ENCODE measurements at places on chromosomes 3 and 15.

DNA sequence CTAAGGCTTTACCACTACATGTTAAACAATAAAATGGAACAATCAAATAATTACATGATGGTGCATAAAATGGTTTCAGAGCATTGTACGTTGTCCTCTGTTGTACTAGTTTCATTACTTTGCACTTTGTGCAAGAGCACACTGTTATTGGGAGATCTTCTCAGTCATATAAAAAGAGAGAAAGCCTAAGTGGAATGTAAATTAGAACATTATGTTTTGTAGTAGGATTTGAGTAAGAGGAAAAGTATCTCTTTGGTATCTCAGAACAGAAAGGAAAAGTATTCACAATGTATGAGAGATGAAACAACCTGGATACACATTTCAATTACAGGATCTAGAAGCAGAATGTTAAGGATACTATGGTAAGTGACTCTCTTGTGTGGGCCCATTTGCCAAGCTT is 26.9 kb upstream of the PLSCR2 start:
- no peak for DNase-seq

GRCh38 chr3:149180057-149180573 is 41.5 kb downstream of the CP start:
- peak; percentile 100 for DNase-seq

GRCh38 chr3:44509393-44509921 is 32.0 kb upstream of the ZNF445 start:
- peak; percentile 6 for DNase-seq

DNA sequence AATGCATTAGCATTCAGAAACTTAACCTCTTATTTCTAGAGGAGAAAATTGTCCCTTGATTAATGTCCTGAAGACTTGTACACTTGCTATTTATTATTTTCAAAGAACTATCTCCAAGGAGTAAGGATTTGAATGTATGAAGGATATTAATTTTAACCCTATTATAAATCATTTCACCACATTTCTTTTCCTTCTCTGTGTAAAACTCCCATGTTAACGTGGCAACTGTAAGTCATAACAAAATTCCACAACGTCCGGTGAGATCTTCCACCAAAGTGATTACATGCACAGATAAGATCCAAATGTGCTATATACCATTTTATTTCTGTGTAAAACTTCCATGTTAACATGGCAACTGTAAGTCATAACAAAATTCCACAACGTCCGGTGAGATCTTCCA is 229.1 kb upstream of the ARHGEF26 start:
- no peak for DNase-seq

GRCh38 chr3:40336101-40336500 is 26.6 kb downstream of the EIF1B start:
- DNase-seq, result no peak

DNA sequence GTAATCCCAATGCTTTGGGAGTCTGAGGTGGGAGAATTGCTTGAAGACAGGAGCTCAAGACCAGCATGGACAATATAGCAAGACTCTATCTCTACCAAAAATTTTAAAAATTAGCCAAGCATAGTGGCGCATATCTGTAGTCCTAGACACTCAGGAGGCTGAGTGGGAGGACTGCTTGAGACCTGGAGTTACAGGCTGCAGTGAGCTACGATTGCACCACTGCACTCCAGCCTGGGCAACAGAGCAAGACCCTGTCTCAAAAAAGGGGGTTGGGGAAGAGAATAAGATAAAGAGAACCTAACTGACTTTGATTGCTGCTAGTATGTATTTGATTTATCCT is 755 bp downstream of the CD200R1 start:
- no peak for DNase-seq

GRCh38 chr15:101562428-101563059 is 73.0 kb upstream of the PCSK6 start:
- no peak for DNase-seq

GRCh38 chr15:40486066-40486770 is 15.4 kb downstream of the CHST14 start:
- no peak for DNase-seq

GRCh38 chr15:75001310-75001709 is 5.9 kb downstream of the SCAMP5 start:
- no peak for DNase-seq

DNA sequence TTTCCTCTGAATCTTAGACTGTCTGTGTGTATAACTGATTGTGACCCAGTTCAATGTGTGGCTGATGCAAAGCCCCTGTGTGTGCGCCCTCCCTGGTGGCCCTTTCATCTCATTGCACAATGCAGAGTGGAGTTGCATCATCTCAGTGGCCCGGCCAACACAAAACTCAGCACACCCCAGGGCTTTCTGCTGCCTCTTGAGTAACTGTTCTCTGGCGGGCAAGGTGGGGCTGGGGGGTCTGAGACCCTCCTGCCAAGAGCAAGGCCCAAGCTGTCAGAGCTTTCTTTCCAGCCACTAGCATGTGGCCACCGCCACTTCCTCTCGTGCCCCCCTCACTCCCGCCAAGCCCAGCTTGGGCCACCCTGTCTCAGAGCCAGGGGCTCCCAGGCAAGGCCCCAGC is 80.7 kb upstream of the ALDH1L1 start:
- DNase-seq, result peak; percentile 82

GRCh38 chr15:31500766-31501449 is 174.3 kb downstream of the KLF13 start:
- no peak for DNase-seq

DNA sequence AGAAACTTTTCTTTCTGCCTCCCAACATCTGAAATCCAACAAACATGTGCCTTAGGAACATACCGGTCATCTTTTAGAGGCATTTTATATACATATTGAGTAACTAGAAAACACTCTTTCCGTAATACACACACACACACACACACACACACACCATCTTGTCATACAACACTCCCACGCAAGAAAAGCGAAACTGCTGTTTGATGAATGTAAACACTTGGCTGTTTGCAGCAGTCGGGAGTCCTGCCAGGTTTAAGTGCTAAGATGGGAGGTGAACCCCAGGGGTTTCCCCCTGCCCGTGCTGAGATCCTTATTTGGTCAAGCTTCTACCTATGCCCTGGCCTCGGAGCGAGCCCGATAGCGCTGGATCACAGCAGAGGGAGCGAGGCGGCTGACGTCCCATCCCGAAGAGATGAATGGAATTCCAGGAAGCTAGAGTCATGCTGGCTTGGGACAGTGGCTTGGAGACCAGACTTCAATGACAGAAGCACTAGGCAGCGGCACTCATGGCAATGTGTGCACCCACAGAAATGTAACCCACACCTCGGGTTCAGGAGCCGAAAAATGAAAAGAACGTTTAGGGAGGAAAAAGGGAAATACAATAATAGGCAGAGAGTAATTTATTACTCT is 1.3 kb upstream of the THBS1 start:
- peak; percentile 90 for DNase-seq

GRCh38 chr3:188929137-188929536 is 242.6 kb upstream of the TPRG1 start:
- DNase-seq, result peak; percentile 58

Measured in MCF 10A (cell line).